Stimulated activated CD8-positive, alpha-beta memory T cell treated with anti-CD3 and anti-CD28 coated beads, Interleukin-7, amount 100 ng/mL, for 24 hours (primary cell): ENCODE measurements at places on chromosomes 13 and 19.

DNA sequence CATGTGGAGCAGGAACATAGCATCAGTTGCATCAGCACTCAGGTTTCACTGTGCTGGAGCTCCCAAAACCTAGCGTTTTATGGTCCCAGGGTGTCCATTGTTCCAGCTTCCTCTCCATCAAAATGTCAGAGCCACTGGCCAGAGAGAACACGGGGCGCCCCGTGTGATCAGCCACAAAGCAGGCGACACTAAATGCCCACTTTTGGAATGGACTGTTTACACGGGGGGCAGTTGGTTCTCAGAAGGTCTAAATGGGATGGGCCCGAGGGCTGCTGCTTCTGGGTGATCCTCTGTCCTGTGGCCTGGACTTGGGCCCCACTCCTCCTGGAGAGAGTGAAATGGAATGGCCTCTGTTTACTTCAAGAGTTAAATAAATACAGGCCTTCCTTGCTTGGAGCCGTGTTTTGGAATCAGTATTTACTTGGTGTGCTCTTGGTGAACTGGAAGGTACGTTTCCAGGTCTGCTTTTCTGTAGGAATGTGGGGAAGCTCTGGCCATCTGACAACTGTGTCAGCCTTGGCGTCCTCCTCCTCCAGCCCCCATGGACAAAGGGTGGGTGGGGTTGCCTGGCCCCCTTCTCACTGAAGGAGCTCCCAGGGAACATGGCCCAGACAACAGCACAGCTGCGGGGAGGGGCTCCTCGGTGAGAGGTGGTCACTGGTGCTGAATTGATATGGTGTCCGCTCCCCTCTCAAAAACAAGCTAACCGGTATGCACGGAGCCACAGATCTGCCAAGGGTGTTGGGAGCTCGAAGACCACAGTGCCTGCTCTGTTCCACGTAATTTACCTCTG is 16.1 kb upstream of the MCF2L start:
- no peak for DNase-seq

DNA sequence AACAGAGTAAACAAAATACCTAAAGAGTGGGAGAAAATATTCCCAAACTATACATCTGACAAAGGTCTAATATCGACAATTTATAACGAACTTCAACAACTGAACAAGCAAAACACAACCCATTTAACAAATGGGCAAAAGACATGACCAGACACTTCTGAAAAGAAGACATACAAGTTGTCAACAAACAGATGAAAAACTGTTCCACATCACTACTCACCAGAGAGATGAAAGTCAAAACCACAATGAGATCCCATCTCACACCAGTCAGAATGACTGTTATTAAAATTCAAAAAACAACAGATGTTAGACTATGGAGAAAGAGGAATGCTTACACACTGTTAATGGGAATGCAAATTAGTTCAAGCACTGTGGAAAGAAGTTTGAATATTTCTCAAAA is 233.8 kb upstream of the EDNRB start:
- DNase-seq: no peak

- no peak for DNase-seq
These were observed 525.6 kb downstream of the DCT start for GRCh38 chr13:93953841-93954240.

- DNase-seq: no peak
These were observed 3.0 kb downstream of the URI1 start for GRCh38 chr19:29945017-29945416.

DNA sequence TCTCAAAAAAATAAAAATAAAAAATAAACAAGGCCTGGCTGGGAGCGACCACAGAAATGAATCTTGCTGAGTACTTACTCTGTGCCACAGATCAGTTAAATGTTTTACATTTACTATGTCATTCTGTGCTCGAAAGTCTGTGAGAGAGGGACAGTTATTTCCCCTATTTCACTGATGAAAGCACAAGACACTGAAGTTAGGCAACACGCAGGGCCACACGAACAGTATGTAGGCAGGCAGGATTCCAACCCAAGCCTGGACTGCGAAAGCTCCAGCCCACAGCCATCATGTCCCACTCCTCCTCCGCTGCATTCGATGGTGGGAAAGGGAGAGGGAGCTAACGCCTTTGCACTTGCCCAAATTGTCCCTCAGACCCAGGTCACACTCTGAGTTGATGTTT is 34.2 kb downstream of the RUBCNL start:
- no peak for DNase-seq

- DNase-seq: no peak
These were observed 4.4 kb upstream of the ATP1A3 start for GRCh38 chr19:41998246-41999020.
